Caudate nucleus (tissue), 63 donors: ENCODE measurements at places on chromosomes 7 and 10.

DNA sequence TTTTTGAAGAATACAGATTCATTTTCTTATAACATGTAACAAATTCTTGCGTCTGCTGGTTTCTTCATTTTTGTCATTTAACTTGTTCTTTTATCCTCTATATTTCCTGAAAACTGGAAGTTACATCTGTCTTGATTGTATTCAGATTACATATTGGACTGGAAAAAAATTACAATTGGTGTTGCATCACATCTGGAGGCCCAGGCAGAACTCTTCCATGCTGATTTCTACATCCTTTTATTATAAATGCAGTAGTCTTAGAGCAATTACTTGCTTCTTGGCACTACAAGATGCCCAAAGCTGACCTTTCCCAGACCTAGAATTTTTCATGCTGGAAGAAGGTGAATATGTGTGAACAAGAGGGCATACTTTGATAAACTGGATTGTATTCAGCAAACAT is 460.9 kb upstream of the CNTNAP2 start:
- no peak for DNase-seq

DNA sequence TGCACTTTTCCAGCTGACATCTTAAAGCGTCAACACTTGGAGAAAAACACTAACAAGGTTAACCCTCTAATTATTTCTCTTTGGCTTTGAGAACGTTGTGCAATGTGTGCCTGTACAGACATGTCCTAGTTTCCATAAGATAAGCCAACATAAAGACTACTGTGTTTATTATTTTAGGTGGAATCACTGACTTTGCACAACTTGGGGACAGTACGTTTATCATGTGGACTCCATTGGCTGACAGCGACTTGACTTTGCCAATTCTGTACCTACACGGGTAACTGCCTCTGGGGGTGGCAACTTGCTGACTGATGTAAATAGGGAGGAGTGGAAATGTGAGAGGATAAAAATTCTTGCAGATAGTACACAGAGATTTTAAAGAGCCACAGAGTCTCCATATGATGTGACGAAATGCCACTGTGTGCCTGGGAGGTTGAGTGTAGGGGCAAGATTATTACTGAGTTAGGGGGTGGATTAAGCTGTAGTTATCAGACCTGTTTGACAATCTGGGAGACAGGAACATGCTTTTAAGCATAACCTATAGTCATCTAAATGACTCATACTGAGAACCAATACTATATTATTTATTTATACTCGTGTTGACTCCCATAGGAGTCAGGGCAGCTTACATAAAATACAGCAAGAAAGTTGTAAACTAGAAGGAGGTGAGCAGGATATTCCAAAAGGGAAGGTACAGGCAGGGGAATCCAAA is 21.0 kb downstream of the SLC13A4 start:
- DNase-seq, result no peak

DNA sequence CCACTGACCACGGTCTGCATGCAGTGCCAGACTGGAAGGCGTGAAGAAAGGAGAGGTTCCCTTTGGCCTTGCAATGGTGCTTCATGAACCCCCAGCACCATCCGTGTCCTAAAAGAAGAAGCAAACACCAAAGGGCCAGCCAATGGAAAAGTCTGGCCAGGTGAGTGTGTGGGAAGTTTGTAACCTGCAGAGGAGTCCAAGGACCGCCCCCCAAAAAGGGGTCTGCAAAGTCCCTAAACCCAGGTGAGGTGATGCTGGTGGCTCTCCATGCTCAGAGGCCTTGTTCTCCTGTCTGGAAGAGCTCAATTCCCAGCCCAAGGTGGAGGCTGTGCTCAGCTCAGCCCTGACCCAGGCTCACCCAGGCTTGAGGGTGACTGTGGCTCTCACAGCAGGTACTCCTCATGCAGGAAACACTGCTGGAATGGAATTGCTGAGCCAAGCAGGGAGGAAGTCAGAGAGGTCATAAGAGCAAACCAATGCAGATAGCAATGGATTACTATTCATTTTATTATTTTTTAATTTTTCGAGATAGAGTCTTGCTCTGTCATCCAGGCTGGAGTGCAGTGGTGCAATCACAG is 52.4 kb upstream of the NANOS1 start:
- DNase-seq, result no peak

DNA sequence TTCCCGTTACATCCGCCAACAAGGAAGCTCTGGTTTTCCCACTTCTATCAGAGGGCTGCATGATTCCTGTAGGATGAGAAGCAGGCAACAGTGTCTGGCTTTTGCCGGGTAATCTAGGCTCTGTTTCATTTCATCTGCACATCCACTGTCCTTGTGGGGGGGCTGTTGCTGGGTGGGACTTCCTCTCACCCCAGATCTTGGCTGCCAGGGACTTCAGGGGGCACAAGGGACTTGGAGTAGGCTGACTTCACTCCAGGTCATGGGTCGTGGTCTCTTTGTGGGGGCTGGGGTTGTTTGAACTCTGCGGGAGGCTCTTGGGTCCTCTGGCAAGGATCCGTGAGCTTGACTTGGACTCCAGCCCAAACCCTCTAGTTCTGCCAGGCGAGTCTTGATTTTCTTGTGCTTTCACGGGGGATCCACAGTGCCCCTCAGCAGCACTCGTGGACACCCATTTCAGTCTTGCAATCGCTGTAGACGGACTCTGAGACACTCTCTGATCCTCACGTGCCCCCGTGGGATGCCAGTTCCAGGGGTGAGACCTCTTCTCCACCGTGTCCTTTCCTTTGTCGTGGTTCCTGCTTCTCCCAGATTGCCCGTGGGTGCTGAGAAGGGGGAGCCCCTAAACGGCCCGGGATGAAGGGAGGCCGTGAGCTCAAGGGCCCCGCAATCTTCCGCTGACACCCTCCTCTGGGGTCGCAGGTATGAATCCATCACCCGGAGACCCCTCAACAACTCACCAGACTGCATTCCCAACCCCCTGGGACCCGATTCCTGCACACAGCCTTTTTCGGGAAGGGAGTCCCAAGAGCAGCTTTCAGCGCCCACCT is 21.4 kb upstream of the ZNF273 start:
- no peak for DNase-seq

DNA sequence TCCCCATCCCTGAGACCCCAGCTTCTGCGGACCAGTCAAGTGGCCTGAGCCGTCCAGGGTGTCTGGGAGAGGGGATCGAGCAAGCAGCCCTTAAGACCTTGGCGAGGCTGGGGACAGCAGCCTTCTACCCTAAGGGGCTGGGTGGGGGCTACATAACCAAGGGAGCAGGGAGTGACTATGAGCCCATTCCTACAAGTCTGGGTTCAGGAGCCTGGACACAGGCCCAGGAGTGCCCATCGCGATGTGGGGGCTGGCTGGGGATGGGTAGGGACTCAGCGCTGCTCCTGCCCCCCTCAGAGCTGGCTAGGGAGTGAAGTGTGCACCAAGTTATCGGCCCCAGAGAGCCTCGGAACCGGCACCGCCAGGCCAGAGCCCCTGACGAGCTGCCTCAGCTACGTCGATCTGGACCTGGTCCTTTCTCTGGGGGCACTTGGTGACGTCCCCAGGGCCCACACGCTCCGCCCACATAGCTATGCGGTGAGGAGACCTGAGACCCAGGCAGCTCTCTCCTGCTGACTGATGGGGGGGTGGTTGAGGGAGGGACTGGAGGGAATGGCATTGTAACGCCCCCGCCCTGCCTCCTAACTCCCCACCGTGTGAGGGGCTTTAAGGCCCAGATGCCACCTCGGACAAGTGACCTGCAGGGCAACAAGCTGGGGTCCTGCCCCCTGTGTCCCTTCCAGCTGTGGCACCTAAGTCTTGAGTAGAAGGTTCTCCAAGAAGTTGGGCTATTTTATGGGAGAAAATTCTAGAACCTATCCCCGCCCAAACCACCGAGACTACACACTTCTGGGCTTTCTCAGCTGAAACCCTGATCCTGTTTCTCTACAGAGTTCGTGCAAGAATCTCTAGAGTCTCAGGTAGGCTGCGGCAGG is 2.5 kb downstream of the SAP25 start:
- no peak for DNase-seq

GRCh38 chr7:143512488-143513340 is 35.0 kb downstream of the TAS2R41 start:
- DNase-seq, result no peak

DNA sequence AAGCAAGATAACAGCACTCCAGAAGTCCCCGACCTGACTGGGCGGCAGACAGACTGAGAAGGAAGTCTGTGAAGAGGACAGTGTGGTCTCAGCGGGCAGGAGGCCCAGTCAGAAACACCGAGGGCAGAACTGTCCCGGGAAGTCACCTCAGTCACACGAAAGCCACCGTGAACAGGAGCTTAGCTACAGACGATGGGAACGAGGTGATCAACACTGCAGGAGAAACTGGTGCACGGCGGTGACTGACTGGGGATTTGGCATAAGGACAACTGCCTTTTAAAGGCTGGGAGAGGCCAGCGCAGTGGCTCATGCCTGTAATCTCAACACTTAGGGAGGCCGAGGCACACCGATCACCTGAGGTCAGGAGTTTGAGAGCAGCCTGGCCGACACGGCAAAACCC is 217.8 kb downstream of the PTPRN2 start:
- no peak for DNase-seq

DNA sequence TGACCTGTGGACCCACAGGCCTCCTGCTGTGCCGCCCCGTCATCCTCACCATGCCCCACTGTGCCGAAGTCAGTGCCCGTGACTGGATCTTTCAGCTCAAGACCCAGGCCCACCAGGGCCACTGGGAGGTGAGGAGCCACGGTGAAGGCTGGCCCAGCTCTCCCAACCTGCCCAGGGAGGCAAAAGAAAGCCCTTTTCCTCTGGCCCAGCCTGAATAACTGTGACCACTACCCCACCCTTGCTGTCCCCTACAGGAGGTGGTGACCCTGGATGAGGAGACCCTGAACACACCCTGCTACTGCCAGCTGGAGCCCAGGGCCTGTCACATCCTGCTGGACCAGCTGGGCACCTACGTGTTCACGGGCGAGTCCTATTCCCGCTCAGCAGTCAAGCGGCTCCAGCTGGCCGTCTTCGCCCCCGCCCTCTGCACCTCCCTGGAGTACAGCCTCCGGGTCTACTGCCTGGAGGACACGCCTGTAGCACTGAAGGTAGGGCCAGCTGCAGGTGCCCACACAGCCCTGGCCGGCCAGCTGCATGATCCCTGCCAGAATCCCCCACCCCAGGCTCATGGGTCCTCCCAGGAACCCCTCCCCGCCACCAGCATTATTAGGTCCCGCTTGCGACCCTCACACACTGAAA is 25.5 kb upstream of the SLC29A3 start:
- no peak for DNase-seq
